ENCODE measurements at places on chromosomes 16 and 17.

DNA sequence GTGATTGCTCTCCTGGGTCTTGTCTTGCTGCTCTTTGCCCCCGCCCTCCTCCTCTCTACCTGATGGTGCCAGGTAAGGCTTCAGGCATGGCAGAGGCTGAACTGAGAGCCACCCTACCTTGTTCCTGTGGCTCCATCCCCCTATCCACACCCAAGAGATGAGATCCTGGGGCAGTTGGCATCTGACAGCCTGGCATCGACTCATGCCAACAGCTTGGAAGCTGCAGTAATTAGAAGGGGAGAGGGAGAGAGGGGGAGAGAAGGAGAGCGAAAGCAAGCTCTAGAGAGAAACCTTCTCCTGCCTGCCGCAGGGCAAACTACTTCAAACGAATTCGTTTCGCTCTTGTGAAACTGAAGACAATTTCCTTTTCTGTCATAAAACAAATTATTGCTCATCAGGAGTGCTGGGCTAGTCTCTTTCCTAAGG is 13.8 kb upstream of the SP6 start:
- DNase-seq: no peak

GRCh38 chr17:16428098-16428882 is 12.9 kb downstream of the TRPV2 start:
- no peak for DNase-seq

- DNase-seq: no peak
Observed at GRCh38 chr16:76376988-76377387, 99.8 kb downstream of the CNTNAP4 start.

DNA sequence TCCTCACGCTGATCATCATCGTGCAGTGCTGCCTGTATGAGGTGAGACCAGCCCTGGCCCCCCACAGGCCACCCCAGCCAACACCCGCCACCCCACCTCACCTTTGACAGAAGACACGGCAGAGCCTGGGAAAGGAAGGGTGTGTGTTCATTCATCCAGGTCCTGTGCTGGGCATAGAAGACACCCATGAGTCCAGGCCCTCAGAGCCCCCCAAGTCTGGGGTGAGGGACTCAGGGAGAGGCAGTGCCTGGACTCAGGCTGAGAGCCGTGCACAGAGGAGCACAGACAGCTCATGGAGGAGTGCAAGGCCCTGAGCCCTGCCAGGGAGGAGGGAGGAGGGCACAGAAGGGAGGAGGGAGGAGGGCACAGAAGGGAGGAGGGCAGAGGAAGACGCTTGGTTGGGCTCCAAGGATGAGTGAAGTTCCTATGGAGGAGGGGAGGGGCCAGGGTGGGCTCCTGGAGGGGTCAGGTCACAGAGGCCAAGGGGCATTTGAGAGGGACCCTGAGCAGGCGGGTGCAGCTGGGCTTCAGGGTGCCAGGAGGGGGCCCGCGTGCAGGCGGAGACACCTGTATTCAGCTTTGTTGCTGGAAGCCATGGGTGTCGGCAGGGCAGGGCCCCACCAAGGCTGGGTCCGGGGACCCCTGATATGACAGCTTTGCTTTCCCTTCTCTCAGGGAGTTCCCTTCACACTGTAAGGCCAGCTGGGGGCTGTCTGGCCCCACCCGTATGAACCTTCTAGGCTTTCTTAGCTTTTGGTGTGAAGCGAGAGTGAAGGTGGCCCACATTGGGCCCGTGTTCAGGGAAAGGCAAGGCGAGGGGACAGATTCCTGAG is 11.4 kb downstream of the TAX1BP3 start:
- no peak for DNase-seq

DNA sequence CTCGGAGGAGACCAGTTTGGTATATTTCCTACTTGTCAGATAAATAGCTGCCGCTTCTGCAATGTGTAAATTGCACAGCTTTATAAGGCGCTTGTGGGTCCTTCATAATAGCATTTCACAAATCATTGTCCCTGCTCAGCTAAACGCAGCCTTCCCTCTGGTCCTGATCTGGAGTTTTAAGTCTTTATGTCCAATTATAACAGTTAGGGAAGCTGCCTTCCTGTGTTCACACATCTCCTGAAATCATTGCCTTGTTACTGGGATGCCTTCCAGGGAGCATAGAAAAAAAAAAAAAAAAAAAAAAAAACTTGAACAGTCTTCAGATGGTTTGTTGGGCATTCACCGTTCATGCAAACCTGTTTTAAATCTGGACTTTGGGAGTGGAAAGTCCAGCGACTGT is 342.0 kb downstream of the XYLT1 start:
- DNase-seq: no peak

GRCh38 chr16:1458977-1459341 is 14.6 kb upstream of the CCDC154 start:
- no peak for DNase-seq

- DNase-seq: no peak
Observed at GRCh38 chr16:55437625-55438024, 41.4 kb upstream of the MMP2 start.

DNA sequence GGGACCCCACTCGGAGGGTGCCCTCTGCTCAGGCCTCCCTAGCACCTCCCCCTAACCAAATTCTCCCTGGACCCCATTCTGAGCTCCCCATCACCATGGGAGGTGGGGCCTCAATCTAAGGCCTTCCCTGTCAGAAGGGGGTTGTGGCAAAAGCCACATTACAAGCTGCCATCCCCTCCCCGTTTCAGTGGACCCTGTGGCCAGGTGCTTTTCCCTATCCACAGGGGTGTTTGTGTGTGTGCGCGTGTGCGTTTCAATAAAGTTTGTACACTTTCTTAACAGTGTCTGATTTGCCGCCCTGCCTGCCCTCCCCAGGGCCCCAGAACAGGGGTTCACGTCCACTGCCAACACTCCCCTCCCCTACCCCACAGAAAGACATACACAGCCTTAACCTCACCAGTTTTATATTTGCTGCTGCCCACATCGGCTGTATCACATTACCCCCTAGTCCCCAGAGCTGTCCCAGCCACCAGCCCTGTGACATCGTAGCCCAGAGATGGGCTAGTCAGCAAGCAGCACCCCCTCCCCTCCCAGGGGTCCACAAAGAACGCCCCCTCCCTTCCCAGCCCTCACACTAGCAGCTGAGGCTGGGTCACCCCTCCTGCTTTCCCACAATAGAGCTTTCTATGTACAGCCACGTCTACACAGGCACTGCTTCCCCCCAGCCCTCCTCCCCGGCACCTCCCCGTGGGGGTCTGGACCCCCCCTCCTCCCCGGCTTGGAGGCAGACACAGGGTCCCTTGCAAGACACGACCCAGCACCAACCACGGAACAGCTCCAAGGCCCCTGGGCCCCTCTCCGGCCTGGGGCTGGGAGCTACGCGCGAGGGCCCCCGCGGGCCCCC is 7.9 kb downstream of the GRN start:
- no peak for DNase-seq

GRCh38 chr16:50297301-50298074 is 31.1 kb downstream of the ADCY7 start:
- peak; percentile 0 for DNase-seq

GRCh38 chr16:28990375-28991040 is 5.7 kb downstream of the LAT start:
- DNase-seq: no peak

DNA sequence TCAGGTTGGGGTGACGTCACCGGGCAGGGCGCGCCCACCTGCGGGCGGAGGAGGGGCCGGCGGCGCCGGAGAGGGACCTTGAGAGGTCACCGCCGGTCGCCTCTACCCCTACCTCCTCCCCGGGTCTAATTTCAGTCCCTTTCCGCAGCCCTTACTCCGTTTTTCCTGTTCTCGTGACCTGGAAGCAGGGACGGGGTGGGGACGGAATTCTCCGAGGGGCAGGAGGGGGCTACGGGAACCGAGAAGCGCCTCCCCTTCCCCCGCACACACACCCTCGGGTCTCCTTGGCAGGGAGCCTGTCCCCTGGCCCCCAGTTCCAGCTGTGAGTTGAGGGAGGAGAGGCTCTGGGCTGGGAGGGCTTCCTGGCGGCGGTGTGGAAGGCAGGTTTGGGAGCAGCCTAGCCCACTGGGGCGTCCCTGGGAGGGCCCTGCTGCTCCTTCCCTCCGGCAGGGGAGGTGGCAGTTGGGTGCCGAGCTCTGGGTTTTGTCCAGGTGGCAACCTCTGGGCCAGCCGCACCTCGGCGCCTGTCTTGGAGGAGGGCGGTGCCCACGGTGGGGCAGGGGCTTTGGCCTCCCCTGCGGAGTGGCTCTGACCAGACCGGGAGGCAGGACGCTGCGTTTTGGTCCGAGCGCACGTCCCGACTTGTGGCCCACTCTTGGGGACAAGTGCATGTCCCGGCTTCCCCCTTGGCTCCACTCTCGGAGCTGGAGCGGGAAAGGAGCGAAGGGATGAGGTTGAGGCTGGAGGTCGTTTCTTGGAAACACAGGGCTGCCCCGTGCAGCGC is 773 bp downstream of the SYNGR3 start:
- no peak for DNase-seq

DNA sequence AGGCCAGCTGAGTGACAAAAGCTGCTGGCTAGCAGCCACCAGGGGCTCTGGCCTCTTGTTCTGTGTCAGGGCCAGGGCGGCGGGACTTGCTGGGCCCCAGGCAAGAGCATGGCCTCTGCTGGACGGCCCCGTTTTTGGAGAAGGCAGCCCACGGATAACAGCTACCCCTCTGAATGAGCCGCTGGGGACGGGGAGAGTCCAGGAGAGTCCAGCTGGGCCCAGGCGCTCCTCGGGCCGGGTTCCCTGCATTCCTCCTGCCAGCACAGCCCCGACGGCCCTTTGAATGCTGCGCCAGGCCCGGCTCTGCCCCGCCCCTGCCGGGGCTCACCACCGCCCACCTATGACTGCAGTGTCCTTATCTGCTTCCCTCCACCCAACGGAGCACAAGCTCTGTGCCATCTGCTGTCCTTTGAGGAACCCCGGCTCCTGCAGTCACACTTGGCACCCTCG is 33.4 kb downstream of the SLC7A5 start:
- DNase-seq: no peak

DNA sequence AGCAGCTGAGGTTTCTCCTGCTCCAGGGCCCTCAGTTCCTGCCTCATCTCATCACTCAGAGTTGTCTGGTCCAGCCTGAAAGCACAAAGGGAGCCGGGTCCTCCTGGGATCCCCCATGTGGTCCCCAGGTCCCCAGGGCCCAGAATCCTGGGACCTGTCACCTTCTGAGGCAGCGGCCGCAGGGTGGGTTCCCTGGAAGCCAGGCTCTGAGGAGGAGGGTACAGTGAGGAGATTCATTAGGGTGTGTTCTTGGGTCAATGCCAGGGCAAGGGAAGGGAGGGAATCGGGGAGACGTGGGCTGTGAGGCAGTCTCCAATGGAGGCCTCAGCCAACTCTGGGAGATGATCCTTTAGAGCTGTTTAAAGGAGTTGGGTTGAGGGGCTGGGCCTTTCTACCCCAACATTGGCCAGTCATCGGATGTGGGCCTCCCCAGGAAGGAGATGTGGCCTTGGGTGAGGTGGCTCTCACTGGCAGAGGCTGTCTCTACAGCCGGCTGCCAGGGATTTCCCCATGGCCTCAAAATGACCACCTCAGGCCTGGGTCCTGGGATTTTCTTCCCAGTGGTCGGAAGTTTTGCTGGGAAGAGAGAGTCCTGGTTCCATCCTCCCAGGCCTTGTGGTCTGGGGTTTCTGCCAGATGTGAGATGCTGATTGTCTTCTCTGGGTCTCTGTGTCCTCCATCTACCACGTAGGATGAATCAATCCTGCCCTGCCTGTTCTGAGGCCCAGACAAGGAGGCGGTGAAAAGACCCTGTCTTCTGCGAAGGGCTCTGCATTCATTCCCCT is 47.3 kb downstream of the NLRP1 start:
- no peak for DNase-seq

DNA sequence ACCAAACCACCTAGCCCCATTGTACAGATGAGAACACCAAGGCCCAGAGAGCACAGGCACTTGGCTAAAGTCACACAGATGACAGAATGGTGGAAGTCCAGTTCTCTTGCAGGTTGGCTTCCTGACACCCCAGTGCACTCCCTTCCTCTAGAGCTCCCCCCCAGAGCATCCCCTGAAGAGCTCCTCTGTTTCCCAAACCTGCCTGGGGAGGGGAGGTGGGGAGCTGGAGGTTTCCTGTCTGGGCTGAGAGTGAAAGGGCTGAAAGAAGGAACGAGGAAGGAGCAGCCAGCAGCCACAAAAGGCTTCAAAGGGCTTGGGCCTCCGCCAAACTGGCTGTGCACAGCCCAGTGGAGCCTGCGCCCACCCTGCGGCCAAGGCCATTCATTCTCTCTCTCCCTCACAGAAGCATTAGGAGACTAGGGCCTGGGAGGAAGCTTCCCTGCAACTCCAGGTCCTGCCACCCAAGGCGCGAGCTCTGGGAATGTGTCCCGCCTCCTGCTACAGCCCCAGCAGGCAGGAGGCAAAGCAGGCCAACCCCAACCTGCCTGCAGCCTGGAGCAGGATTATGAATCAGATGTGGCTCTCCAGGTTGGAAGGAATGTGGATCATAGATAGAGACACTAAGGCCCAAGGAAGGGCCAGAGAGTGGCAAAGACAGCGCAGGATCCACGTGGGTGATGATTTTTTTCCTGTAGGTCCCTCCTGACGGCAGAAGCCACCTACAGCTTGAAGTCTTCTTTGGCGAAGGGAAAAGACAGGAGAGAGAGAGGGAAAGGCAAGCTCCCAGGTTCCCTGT is 913 bp downstream of the SLC13A5 start:
- DNase-seq: no peak

DNA sequence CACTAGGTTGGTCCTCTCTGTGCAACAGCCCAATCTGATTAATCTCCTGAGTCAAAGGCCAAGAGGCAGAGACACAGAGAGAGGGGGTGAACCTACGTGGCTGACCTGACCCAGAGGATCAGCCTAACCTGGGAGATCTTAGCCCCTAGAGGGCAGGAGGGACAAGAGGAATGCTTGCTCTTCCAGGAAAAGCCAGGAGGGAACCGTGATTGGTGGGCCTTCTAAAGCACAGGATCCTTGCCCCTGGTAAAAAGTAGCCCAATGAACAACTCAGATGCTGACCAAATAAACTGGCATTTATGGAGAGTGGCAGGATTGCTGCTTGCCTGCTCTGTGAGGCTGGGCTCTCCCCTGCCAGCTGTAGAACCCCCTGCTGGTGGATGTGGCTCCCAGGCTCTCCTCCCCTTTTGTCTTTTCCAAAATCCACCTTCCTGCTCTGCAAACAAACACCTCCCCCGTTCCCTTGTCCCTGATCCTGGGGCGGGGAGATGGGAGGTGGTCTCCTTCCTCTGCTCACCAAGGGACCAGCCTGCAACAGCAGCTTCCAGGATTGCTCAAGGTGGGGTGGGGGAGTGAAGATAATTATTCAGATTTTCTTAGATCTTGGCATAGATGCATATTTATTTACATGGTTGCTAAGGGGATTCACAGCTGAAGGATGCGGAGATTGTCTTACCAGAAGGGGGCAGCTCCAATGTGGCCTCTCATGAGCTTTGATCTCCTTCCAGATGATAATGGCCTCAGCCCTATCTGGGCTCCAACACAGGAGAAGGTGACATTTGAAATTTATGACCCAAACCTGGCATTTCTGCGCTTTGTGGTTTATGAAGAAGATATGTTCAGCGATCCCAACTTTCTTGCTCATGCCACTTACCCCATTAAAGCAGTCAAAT is 71.9 kb downstream of the SDR42E1 start:
- DNase-seq: no peak

- no peak for DNase-seq
Observed at GRCh38 chr17:78399693-78400144, 21.3 kb downstream of the PGS1 start.

GRCh38 chr17:70265471-70265870 is 96.1 kb downstream of the KCNJ2 start:
- no peak for DNase-seq

GRCh38 chr17:70205401-70205800 is 36.1 kb downstream of the KCNJ2 start:
- DNase-seq: no peak
